ENCODE measurements at places on chromosomes 2 and 18. TPM values are rescaled to one million over a fixed set of nuclear protein-coding genes. Genes with fewer than 3 reads are reported as not detected.

Gene COLEC12
- total RNA-seq, result 55.2 TPM

Gene AGXT
- not detected for total RNA-seq

Gene CNTNAP5
- not detected for total RNA-seq

Gene RPL37A
- total RNA-seq, result 1,932 TPM

Gene LYPD6
- 0.29 TPM for total RNA-seq

Gene GNLY
- total RNA-seq, result 18.5 TPM

GRCh38 chr2:145157741-145158591 lies 638.0 kb upstream of the ZEB2 start:
- no peaks in the 10 kb centered on the region for H3K27me3 ChIP-seq
- peak overlapping the region; percentile 53 for H3K27ac ChIP-seq
- peak; percentile 57 for DNase-seq
- no peak overlapping the region for H3K4me3 ChIP-seq
- no peaks in the 10 kb centered on the region for H3K36me3 ChIP-seq

DNA sequence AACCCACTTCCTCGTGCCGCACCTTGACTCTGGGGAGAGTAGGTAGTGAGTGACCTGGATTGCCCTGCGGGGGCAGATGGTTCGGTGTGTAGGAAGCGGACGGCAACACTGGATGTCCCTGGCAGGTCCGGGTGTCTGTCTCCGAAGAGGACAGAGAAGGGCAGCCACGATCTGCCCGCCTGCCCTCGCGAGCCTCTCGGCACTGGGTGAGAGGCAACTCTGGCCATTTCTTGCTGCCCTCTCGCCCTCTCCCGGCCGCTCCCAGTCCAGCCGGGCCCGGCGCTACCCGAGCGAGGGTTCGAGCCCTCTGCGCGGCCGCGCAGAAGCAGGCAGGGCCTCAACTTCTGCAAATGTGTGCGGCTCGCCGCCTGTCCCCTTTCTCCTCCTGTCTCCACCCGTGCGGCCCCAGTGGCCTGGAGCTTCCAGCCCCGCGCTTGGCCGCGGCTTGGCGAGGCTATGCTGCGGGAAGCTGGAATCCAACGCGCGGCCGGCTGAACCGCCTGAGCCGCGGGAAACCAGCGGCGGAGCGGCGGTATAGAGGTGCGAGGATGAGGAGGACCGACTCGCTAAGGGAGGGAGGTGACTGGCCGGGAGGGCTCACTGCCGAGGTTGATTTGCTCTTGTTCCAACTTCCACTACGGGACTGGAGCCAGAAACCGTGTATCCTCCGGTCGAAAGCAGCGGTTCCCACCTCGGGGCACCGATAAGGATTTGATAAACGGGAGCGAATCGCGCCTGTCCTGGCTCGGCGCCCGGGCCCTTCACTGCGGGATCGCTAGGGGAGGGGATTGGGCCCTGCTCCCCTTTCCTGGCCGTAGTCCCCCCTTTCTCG lies 1.5 kb downstream of the EPAS1 start:
- peak overlapping the region; percentile 83 for H3K4me3 ChIP-seq
- H3K4me1 ChIP-seq, result peaks cover 31% of the 10 kb centered on the region
- H3K27ac ChIP-seq, result peak overlapping the region; percentile 98
- peak; percentile 85 for DNase-seq

DNA sequence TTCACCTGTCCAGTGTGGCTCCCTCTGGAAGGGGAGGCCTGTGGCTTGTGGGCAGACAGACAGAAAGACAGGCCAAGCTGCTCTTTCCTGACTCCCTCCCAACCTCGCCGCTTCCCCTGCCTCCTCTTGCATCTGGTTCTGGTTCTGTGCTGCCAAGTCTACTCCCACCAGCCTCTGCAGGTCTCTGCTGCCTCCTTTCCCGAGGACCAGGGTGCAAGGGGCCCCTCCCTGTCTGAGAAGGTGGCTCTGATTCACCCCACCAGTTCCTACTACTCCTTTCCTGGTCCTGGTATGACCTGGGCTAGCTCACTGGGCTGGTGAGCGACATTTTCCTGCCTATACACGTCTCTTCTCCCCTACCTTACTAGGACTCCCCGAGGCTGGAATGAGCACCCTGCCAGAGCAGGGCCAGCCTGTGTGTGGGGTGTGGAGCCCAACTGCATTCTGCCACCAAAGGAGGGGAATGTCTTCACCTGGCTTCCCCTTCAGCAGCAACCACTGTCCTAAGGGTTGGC lies 238.5 kb downstream of the CELF4 start:
- H3K36me3 ChIP-seq, result no peaks in the 10 kb centered on the region
- no peak overlapping the region for H3K4me3 ChIP-seq
- H3K27ac ChIP-seq, result no peak overlapping the region
- DNase-seq, result no peak
- no peaks in the 10 kb centered on the region for H3K27me3 ChIP-seq

- no peaks in the 10 kb centered on the region for H3K36me3 ChIP-seq
- peak within 1 kb of the TSS; percentile 58 for H3K4me3 ChIP-seq
- no peak within 1 kb of the TSS for H3K27ac ChIP-seq
- peaks cover 18% of the 10 kb centered on the region for H3K27me3 ChIP-seq
Observed at GRCh38 chr2:14632133-14632936, at the start of gene LRATD1. LRATD1 (plus strand) TSS chr2:14632717; CDS start chr2:14633980, 1,263 bp downstream.

DNA sequence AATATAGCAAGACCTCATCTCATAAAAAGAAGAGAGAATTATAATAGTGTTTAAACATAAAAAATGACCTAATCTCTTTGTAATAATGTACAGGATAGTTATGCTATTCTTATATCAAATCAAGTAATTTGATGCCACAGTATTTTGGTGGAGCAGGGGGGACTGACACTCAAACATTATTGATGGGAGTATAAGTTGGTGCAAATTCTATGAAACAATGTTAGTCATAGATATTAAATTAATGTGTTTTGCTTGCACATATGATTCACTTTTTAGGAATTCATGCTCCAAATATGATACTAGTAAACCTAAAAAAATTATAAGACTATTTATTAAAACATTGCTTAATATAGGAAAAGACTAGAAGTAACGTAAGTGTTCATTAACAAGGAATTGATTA lies 256.1 kb upstream of the SYT4 start:
- H3K4me3 ChIP-seq, result no peak overlapping the region
- H3K27me3 ChIP-seq, result no peaks in the 10 kb centered on the region
- H3K27ac ChIP-seq, result no peak overlapping the region
- H3K4me1 ChIP-seq, result no peaks in the 10 kb centered on the region
- no peaks in the 10 kb centered on the region for H3K36me3 ChIP-seq
- no peak for DNase-seq

DNA sequence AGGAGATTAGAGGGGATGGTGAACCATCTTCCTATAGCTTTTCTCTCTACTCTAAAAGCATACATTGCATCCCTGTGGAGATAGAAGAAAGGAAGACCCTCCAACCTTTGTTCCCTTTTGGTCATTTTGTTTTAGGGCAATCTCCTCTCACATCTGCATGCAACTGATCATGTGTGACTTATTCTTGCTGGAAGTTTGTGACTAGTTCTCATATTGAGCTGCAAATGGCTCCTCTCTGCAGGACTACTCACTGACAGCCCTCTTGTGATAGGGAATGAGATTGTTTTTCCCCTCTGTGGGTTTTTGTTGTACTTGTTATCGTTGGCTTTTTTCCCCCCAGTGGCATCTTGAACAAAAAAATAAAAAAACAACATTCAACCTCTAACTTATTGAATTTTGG lies 416.0 kb upstream of the CNTNAP5 start:
- no peak overlapping the region for H3K4me3 ChIP-seq
- no peak overlapping the region for H3K27ac ChIP-seq
- H3K4me1 ChIP-seq, result no peaks in the 10 kb centered on the region
- no peaks in the 10 kb centered on the region for H3K36me3 ChIP-seq
- no peaks in the 10 kb centered on the region for H3K27me3 ChIP-seq

DNA sequence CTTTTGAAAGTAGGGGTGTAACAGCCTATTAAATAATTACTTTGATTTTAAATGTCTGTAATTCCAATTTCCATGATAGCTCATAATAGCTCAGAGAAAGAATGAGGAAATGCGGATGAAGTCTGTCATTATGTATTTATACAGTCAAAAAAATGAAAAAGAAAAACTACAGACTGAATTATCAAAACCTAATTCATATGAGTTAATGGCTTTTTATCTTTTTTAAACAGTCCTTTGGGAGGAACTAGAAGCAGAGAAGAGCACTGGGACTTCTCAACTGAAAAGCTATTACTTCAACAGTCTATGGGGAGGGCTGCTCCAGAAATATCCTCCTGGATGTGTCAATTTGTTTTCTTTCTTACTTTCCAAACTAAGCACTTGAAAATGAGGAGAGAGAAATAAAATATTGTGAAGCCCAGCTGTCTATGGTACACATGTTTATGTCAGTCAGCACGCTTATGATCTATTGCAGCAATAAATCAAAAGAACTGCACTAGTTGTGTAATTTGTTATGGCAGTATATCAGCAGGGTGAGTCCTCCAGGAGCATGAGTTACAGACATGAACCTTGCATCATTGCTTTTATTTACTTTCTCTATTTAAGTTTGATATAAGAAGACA lies 1550.2 kb downstream of the LRP1B start:
- H3K4me3 ChIP-seq, result no peak overlapping the region
- H3K36me3 ChIP-seq, result no peaks in the 10 kb centered on the region
- no peaks in the 10 kb centered on the region for H3K4me1 ChIP-seq
- no peaks in the 10 kb centered on the region for H3K27me3 ChIP-seq
- DNase-seq, result no peak

GRCh38 chr2:191573216-191573615 lies 104.7 kb upstream of the NABP1 start:
- no peak overlapping the region for H3K27ac ChIP-seq
- H3K27me3 ChIP-seq, result no peaks in the 10 kb centered on the region
- no peak for DNase-seq
- peaks cover 15% of the 10 kb centered on the region for H3K4me1 ChIP-seq
- H3K36me3 ChIP-seq, result no peaks in the 10 kb centered on the region

GRCh38 chr2:192390401-192390800 lies 195.7 kb upstream of the TMEFF2 start:
- no peaks in the 10 kb centered on the region for H3K36me3 ChIP-seq
- H3K27me3 ChIP-seq, result no peaks in the 10 kb centered on the region
- no peaks in the 10 kb centered on the region for H3K4me1 ChIP-seq
- DNase-seq, result no peak
- H3K27ac ChIP-seq, result no peak overlapping the region
- H3K4me3 ChIP-seq, result no peak overlapping the region

GRCh38 chr18:35322486-35323458 lies 21.4 kb downstream of the ZNF24 start:
- H3K36me3 ChIP-seq, result no peaks in the 10 kb centered on the region
- H3K4me1 ChIP-seq, result no peaks in the 10 kb centered on the region
- no peak overlapping the region for H3K27ac ChIP-seq
- no peak for DNase-seq
- no peaks in the 10 kb centered on the region for H3K27me3 ChIP-seq

DNA sequence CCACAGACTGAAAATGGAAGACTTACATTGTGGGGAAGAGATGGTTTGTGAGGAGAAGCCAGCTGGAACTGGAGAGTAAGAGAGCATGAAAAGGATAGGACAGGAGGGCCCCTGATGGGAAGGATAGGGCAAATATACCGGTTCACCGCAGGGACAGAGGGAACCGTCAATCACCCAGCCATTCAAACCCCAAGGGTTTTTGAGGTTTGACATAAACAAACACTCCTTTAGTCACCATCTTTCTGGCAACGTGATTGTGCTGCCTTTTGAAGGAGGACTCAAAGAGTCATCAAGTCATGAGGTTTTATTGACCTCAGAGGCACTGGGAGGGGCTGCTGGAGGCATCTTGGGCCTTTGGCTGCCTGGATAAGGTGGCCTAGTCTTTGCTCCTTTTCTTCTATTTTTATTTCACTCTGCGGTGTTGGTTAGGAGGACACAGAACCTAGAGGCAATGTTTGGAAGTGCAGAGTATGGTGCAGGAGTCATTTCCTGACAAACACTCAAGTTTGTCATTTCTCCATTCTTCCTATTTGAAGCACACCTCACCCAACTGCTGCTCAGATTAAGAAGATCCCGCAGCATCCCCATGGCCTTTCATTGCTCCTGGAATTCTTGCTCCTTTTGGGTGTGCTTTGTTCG lies 487.3 kb upstream of the SPRED2 start:
- no peaks in the 10 kb centered on the region for H3K36me3 ChIP-seq
- no peaks in the 10 kb centered on the region for H3K27me3 ChIP-seq
- DNase-seq, result no peak
- H3K27ac ChIP-seq, result no peak overlapping the region

GRCh38 chr2:204795156-204795555 lies 249.9 kb downstream of the PARD3B start:
- DNase-seq, result no peak
- H3K27me3 ChIP-seq, result no peaks in the 10 kb centered on the region
- H3K36me3 ChIP-seq, result no peaks in the 10 kb centered on the region
- no peak overlapping the region for H3K27ac ChIP-seq

GRCh38 chr2:61469424-61470121 lies 1.3 kb downstream of the USP34 start:
- H3K4me3 ChIP-seq, result peak overlapping the region; percentile 90
- peak overlapping the region; percentile 99 for H3K27ac ChIP-seq
- H3K4me1 ChIP-seq, result peaks cover 41% of the 10 kb centered on the region
- DNase-seq, result no peak
- no peaks in the 10 kb centered on the region for H3K36me3 ChIP-seq
- no peaks in the 10 kb centered on the region for H3K27me3 ChIP-seq

DNA sequence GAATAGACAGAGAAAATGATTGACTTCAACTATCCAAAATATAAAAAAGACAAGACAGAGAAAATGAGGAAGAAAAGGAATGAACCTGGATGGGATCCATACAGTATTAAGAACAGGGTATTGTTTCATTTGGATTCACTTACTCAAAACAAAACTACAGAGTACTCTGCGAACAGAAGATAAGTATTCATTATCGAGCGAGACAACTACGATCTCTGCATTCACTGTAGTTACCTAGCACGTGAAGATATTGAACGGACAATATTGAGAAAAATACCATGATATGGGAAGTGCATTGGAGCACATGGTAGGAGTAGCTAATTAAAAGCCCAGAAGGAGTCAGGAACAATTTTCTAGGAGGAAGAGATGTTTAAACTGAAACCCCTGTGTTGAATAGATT lies 1.0 kb upstream of the ORC2 start:
- H3K4me3 ChIP-seq, result peak overlapping the region; percentile 86
- no peak for DNase-seq
- no peak overlapping the region for H3K27ac ChIP-seq
- H3K4me1 ChIP-seq, result peaks cover 29% of the 10 kb centered on the region
- H3K27me3 ChIP-seq, result no peaks in the 10 kb centered on the region

- no peak overlapping the region for H3K27ac ChIP-seq
- H3K36me3 ChIP-seq, result no peaks in the 10 kb centered on the region
- H3K4me3 ChIP-seq, result no peak overlapping the region
Observed at GRCh38 chr18:577643-578375, 2.4 kb upstream of the CETN1 start.

- H3K4me3 ChIP-seq, result no peak overlapping the region
- no peaks in the 10 kb centered on the region for H3K4me1 ChIP-seq
- no peak overlapping the region for H3K27ac ChIP-seq
- no peak for DNase-seq
- no peaks in the 10 kb centered on the region for H3K36me3 ChIP-seq
Observed at GRCh38 chr18:21444465-21445212, 155.9 kb downstream of the ESCO1 start.

Measured in upper lobe of right lung (tissue), 1 donor.